ENCODE measurements at places on chromosomes 3 and 15. TPM values are rescaled to one million over a fixed set of nuclear protein-coding genes. Genes with fewer than 3 reads are reported as not detected.

GRCh38 chr15:28943611-28944230 is 57.9 kb downstream of the APBA2 start:
- H3K4me1 ChIP-seq: peaks cover 79% of the 10 kb centered on the region
- H3K27ac ChIP-seq: no peak overlapping the region
- no peak for DNase-seq
- no peak overlapping the region for H3K4me3 ChIP-seq
- no peaks in the 10 kb centered on the region for H3K36me3 ChIP-seq

DNA sequence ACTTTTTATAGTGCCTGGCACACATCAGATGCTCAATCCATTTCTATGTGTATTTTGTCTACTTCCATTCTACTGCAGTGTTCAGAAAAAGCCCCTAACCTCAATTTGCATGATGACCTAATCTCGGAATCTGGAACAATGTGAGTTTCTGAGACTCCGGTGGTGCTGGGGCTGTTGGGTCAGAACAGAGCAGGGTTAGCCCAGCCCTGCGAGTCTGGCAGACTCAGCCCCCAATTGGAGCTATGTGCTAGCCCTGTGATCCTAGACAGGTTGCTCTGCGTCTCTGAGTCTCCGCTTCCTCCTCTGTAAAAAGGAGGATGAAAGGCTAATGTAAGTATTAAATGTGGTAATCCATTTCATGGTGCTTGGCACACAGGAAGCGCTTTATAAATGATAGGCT is 95.0 kb upstream of the ICE2 start:
- H3K27ac ChIP-seq: peak overlapping the region; percentile 5
- no peaks in the 10 kb centered on the region for H3K36me3 ChIP-seq
- H3K4me1 ChIP-seq: peaks cover 91% of the 10 kb centered on the region
- peak overlapping the region; percentile 18 for H3K4me3 ChIP-seq
- peak; percentile 65 for DNase-seq
- H3K27me3 ChIP-seq: no peaks in the 10 kb centered on the region

PPM1M gene
- total RNA-seq: 60.8 TPM

DNA sequence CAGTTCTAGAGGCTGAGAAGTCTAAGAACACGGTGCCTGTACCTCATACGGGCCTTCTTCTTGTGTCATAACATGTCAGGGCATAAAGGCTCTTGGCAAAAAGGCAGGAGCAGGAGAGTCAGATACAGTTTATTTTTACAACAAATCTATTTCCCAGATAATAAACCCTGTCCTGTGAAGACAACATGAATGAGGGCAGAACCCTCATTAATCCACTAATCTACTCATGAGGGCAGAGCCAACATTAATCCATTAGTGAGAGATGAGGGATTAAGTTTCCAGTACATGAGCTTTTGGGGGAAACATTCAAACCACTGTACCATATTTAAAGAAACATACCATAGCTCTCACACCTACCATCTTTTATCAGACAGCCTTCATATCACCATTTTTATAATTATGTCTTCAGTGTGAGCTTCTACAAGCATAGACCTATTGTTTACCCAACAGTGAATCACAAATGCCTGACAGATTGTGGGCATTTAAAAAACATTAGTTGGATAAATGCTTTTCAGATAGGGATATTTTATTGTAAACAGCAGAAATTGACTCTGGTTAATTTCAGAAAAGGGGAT is 645.8 kb downstream of the GRM7 start:
- H3K4me1 ChIP-seq: no peaks in the 10 kb centered on the region
- no peaks in the 10 kb centered on the region for H3K36me3 ChIP-seq
- DNase-seq: no peak
- no peaks in the 10 kb centered on the region for H3K27me3 ChIP-seq
- H3K4me3 ChIP-seq: no peak overlapping the region

DNA sequence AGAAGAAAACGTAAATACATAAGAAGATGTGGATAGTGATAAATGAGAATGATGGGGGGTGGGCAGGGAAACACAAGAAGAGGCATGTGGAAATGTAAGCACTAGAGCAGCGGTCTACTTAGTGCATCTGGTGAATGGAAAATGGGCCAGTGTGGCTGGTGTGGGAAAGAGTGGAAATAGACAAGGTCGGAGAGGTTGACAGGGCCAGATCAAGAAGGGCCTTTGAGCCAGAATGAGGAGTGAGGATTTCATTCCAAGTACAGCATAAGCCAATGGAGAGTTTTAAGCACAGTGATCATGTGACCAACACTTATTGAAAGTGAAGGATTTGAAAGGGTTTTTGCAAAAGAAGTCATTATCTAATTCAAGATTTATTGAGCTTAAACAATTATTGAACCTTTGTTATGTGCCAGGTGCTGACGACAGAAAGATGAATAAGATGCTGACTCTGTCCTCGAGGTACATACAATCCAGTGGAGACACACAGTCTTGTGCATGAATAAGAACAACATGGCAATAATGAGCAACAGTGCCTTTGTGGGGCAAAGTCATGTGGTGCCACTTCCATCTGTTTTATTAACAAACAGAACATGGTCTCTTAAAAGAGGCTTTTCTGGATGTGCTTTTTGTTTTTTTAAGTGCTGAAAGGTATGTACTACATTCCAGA is 124.1 kb downstream of the MFSD1 start:
- H3K4me3 ChIP-seq: no peak overlapping the region
- H3K27ac ChIP-seq: no peak overlapping the region
- H3K4me1 ChIP-seq: no peaks in the 10 kb centered on the region
- no peaks in the 10 kb centered on the region for H3K36me3 ChIP-seq
- DNase-seq: no peak

LRRC34 gene
- 2.4 TPM for total RNA-seq

TASOR gene
- total RNA-seq: 60.7 TPM

GRCh38 chr15:70535071-70535954 is 228.0 kb downstream of the UACA start:
- no peaks in the 10 kb centered on the region for H3K36me3 ChIP-seq
- H3K4me1 ChIP-seq: peaks cover 59% of the 10 kb centered on the region
- DNase-seq: peak; percentile 30
- peak overlapping the region; percentile 79 for H3K4me3 ChIP-seq
- no peak overlapping the region for H3K27ac ChIP-seq
- H3K27me3 ChIP-seq: no peaks in the 10 kb centered on the region

- H3K4me1 ChIP-seq: no peaks in the 10 kb centered on the region
- no peak overlapping the region for H3K27ac ChIP-seq
- no peaks in the 10 kb centered on the region for H3K27me3 ChIP-seq
- no peaks in the 10 kb centered on the region for H3K36me3 ChIP-seq
Observed at GRCh38 chr15:99213187-99213811, 36.1 kb downstream of the TTC23 start.

LIPC gene
- total RNA-seq: 0.28 TPM

SUCLG2 gene
- 59.9 TPM for total RNA-seq

- H3K36me3 ChIP-seq: no peaks in the 10 kb centered on the region
- no peaks in the 10 kb centered on the region for H3K4me1 ChIP-seq
- no peaks in the 10 kb centered on the region for H3K27me3 ChIP-seq
- DNase-seq: no peak
- no peak overlapping the region for H3K27ac ChIP-seq
- H3K4me3 ChIP-seq: no peak overlapping the region
Observed at GRCh38 chr15:100759698-100760356, 119.8 kb upstream of the ALDH1A3 start.

GRCh38 chr3:16784973-16785372 is 99.8 kb upstream of the PLCL2 start:
- H3K4me3 ChIP-seq: no peak overlapping the region
- H3K36me3 ChIP-seq: no peaks in the 10 kb centered on the region
- no peaks in the 10 kb centered on the region for H3K27me3 ChIP-seq
- H3K27ac ChIP-seq: no peak overlapping the region

ITIH1 gene
- total RNA-seq: not detected

All from CD8-positive, alpha-beta memory T cell (primary cell).